HS-27A (cell line): ENCODE measurements at places on chromosomes 7 and 10.

- DNase-seq = no peak
Measured at GRCh38 chr7:55500117-55500756, 72.1 kb downstream of the VOPP1 start.

- DNase-seq = no peak
Measured at GRCh38 chr7:66421830-66422475, 206.7 kb upstream of the KCTD7 start.

- no peak for DNase-seq
Measured at GRCh38 chr10:14671386-14671831, 103.3 kb downstream of the FAM107B start.

GRCh38 chr7:15609287-15609686, 47.5 kb upstream of the AGMO start:
- no peak for DNase-seq

DNA sequence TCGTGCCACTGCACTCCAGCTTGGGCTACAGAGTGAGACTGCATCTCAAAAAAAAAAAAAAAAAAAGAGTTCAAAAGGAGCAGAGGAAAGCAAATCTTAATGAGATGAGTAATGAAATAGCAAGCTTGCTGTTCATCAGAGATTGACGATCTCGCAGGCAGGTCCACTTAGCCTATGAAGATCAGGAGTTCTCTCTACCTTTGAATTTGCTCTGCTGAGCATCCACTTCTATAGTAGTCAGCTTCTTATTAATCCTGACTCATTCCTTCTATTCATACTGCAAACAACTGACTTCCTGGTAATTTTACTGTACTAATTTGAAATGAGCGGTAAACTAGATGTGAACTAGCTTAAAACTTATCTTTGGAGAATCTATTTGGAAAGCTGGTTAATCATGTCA, 1014.6 kb downstream of the GATA3 start:
- DNase-seq = no peak

DNA sequence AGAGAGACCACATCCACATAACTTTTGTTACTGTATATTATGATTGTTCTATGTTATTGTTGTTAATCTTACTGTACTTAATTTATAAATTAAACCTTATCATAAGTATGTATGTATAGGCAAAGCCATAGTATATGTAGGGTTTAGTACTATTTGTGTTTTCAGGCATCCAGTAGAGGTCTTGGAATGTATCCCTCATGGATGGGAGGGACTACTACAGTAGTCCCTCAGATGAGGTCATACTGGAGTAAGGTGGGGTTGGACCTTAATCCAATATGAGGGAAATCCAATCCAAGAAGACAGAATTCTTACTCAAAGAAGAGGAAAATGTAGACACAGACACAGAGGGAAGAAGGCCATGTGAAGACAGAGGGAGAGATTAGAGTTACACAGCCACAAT, 34.1 kb upstream of the MALRD1 start:
- DNase-seq = no peak

DNA sequence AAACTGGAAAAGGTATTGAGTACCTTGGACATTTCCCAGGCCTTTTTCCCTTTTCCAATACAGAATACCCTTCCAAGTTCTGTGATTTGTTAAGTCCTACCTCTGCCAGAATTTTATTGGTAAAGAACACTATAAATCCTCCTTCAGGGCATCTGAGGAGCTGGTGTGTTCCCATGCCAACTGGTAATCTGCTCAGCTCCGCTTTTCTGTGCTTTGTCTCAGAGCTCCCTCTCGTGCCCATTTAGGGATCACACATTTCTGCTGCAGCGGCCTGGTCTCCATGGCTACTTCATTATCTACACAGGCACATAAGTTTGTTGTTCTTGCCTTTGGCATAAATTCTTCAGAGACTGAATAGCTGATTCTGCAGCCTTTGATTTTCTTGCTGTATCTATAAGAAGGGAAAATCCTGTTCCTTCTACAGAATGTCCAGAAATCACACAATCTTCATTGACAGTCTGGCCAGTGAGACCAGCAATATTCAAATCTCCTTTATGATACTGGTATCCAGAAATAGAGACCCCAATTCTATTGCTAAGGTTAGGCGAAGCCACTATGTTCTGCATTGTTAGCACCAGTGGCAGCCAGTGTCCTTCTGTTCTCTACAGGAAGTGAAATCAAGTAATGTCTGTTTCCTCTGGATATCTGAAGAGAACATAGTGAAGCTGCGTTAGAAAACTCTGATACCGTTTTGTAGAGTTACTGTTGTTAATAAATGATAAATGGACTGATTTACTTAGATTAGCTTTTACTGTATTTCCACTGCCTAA, 51.9 kb downstream of the DENND11 start:
- no peak for DNase-seq

GRCh38 chr7:10889266-10889898, 84.3 kb upstream of the PHF14 start:
- peak; percentile 1 for DNase-seq

DNA sequence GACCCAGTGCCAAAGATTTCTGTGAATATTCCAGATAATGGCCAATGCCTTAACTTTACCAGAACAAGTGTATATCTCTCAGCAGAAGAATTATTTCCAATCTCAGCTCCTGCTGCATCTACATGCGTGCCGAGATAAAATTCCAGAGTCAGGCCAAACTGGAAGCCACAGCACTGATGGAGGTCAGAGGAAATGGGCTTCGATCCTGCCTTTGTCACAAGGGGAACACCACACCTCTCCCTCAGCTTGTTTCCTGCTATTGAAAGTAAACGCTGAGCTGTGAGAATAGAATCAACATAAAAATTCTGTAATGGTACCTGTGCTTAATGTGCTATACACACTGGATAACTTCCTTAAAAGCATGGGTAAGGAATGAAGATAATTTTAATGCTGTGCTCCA, 255.5 kb downstream of the NEBL start:
- no peak for DNase-seq

DNA sequence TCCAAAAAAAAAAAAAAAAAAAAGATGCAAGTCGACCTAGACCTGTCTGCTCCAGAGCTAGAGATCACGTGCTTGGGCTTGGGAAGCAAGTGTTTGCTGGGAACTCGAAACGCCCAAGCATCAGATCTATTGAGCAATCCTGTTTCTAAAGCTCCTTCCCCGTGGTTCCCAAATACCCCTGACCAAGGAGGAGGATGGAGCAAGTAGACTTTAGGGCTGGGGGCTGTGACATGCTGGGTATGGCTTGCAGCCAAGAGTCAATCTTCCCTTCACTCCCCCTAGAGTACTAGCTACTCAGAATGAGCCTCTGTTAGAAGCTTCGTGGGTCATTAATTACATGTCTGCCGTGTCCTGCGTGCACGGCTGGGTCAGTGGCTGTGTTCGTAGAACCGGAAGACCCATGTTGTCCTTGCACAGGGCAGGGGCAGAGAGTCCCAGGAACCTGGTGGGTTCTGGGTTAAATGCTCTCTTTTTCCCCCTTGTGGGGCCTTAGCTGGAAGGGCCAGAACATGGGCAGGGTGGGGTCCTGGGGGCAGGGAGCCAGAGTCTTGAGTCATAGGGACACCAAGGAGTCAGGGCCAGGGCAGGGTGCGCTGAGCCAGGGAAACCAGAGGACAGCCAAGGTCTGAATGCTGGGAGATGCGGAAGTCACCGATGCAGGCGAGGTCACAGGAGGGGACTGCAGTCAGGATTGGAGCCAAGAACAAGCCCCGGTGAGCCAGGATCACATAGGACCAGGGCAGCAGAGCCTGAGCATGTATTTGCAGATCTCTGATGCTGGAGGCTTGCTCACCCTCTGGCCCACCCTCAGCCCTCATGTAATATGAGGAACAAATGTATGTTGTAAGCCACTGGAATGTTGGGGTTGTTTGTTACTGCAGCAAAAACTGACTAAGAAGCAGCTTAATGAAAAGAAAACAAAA, 34.6 kb upstream of the TPST1 start:
- no peak for DNase-seq

DNA sequence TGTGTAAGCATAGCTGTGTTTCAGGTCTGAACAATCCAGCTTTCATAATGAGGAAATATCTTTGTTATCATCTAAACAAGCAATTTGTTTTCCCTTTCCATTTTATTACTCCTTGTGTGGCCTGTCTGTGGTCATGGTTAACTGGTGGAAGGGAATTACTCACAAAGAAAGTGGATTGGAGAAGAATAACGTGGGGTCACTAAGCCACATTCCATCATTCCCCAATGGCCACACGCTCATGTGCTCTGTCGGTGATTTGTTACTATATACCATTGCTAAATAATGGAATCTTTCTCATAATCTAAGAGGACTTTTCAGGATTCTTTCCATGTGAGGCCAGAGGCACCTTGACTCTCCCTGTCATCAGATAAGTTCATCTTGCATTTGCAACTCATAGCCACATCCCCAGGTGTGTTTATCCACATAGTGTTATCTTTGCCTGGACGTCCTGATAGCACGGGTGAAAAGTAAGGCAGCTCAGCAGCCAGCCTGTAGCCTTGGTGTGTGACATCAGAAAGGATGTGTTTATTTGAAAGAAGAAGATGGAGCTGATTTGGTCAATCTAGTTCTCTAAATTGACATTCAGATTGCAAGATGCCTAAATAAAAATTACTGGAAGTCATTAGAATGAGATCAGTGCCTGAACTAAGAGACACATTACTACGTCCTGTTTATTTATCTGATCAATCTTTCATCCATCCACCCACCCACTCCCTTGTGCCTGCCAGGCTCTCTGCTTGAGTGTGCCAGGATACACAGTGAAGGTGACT, 128.9 kb downstream of the CELF2 start:
- DNase-seq = no peak

DNA sequence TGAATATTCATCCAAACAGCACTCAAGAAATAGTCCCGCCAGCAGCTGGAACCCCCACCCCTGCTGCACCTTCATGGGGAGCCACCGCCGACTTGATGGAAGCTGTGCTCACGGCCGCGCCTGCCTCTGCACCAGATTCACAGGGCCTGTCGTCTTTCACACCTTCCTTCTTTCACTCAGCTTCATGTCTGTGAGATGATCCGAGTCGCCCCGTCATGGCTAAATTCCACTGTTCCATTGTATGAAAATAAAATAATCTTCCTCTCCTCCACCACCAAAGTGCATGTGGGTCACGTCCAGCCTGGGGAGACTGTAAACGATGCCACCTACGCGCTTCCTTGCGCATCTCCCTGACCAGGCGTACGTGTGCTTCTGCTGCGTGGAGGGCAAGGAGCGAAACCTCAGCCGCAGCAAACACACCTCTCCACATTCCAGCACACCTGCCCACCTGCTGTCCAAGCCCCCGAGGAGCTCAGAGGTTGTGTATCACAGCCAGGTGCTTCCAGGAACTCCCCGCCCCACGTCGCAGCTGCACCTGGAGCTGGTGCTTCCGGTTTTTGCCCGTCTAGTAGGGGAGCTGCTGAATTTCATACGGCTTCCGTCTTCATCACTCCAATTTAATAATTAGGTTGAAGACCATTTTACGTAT, 137.0 kb downstream of the PTPRN2 start:
- DNase-seq = no peak

DNA sequence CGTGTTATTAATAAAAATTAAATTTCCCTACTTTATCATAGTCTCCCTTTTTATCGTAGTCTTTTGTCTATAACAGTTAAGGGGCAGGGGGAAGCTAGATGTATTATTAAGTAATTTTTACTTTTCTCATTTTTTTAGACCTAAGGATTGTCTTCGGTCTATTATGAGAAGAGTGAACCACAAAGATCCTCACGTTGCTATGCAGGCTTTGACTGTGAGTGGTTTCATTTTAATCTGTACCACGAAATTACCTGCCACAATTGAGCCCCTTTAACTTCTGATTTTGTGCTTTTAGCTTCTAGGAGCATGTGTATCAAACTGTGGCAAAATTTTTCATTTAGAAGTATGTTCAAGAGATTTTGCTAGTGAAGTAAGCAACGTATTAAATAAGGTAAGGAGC, 40.6 kb downstream of the STAM start:
- no peak for DNase-seq

DNA sequence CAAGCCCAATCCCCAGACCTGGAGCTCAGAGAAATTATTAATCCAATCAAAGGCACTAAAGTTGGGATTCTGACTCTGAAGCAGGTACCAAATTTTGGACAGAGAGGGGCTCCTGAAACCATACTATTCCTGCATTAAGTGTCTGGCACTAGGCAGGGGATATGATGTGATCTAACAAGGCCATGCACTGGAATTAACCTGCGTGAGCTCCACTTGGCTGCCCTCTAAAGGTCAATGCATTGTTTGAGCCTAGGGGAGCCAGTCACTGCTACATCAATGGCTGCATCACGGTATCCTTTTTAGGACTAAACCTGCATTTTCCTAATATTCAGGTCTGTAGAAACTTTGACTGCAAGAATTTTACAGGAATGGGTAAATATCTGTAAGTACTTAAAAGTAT, 42.1 kb downstream of the ST8SIA6 start:
- no peak for DNase-seq

DNA sequence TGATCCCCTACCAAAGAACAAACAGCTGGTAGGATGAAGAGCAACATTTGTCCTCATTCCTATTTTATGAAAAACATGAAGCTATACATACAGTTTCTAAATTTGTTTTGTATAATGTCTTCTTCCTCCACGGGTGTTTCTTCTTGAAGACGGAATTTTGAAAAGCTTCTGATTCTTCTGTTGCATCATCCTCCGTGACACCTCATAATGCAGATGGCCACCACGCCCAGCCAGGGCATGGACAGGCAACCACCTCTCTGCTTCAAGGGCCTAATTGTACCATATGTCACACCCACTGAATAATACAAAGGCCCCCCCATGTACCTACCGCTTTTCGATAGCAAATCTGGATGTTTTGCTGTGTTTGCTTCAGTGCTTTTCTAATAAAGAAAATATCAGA, at the start of gene SUN3:
Gene SUN3 (minus strand): TSS at position 170 of the 400 bp plus-strand sequence. CDS start 169 bp downstream, at position 1.
- no peak for DNase-seq

DNA sequence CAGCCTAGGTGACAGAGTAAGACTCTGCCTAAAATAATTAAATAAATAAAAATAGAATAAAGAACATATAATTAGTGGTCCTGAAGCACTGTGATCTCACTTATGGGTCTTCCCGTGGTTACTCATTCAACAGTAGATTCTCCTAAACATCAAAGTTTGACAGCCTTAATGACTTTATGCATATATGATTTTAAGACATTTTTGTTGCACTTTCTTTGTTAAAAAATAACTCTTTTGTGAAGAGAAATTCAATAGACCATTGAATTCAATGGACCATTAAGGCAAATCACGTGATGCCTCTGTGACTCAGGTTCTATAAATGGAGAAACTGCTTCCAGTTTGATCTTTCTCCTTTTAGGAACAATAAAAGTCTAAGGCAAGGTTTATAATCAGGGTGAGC, 59.6 kb downstream of the ATOH7 start:
- no peak for DNase-seq

GRCh38 chr7:134996097-134996550, 9.8 kb downstream of the AGBL3 start:
- no peak for DNase-seq

DNA sequence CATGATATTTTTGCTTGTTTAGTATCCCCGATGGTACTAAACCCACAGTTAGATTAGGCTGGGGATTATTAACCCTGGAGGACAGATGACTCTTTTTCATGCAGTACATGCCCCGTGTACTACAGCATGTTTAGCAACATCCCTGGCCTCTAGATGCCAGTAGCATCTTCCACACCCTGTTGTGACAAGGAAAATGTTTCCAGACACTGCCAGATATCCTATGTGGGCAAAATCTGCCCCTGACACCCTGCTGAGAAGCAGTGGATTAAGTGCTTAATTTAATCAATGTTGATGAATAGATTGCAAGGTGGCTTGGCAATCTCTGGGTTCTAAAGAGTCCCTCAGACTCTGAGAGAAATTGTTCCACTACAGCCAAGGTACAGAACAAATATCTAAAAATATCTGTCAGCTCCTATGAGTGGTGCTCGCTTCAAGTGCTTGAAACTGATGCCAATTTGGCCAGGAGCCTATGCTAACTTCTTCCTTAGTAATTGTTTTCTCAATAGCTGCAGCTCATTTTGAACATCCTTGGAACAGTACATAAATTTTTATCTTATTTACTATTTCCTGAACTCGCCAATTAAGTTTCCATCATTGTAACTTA, 247.0 kb downstream of the SORCS1 start:
- DNase-seq = no peak
